ENCODE measurements at places on chromosomes 7 and 10.

DNA sequence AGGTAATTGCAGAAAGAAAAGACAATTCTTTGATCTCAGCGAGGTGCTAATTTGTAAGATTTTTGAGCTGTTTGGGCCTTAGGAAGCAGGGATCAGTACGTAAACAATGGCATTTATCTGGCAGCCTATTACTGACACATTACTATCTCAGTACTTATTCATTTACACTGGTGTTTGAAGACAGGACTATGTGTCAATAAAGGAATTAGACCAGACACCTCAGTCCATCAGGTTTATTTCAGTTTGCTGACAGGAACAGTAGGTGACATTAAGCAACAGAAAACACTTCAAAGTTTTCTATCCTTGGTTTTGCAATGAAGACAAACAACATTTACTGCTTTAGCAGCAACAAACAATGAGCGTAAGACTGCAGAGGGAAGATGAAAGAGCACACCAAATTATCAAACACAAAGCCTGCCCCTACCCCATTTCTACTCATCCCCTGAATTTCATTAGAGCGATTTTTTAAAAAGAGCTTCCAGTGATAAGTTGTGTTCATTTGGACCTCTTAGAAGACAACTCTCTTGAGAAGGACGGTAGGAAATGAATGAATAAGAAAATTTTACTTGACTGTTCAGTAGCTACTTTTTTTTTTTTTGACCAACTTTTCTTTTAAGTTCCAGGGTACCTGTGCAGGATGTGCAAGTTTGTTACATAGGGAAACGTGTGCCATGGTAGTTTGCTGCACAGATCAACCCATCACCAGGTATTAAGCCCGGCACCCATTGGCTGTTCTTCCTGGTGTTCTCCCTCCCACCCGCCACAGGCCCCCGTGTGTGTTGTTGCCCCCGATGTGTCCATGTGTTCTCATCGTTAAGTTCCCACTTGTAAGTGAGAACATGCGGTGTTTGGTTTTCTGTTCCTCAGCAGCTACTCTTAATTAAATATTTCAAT, 138.8 kb downstream of the DKK1 start:
- DNase-seq: no peak

DNA sequence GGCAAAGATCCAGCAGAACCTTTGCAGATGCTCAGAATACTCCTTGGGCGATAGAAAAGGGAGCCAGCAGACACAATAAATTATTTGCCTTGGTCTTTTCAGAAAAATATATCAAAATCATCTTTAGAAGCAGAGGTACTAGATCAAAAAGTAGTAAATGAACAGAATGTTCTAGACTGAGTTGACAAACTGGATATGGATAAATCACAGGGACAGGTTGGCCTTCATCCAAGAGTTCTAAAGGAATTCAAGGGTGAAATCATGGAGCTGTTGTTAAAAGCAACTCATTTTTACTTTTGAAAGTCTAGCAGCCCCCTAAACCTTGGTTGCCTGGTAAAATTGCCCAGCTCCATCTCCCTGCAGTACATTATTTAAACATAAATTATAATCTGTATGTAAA, 99.1 kb downstream of the PLCE1 start:
- no peak for DNase-seq

- peak; percentile 73 for DNase-seq
Measured at GRCh38 chr10:32459051-32459698, 13.2 kb downstream of the CCDC7 start.

GRCh38 chr10:102113261-102113955, 6.8 kb downstream of the LDB1 start:
- no peak for DNase-seq

- no peak for DNase-seq
Measured at GRCh38 chr10:112720178-112720577, 229.9 kb upstream of the TCF7L2 start.

- no peak for DNase-seq
Measured at GRCh38 chr10:108601851-108602250, 1321.5 kb downstream of the XPNPEP1 start.

- no peak for DNase-seq
Measured at GRCh38 chr7:91357379-91357778, 93.1 kb downstream of the FZD1 start.

DNA sequence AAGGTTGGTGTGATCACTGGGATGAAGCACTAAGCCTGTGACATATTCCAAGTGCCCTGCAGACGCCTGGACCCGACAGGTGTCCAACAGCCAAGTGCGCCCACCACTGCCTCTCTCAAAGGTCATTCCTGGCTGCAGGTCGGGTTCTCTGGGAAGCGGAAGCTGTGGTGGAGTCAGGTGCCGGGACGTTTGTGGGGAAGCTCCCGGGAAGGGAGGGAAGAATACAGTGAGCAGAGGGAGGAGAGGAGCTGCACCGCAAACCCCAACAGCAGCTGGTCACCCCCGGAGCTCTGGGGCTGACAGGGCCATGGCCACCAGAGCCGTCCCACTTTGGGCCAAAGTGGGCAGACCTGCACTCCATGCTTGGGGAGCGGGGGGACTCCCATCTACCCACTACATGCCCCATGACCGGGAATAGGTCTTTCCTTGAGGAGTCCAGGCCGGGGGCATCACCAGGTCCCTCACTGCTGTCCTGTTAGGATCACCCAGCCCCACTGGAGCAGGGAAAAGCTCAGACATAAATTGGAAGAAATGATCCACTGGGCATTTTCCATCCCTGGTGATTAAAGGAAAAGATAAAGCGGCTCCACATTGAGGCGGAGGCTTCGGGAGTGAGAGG, 84.5 kb upstream of the PPP2R2D start:
- no peak for DNase-seq

- DNase-seq: no peak
Measured at GRCh38 chr7:55248526-55248925, 116.6 kb upstream of the LANCL2 start.

Measured in CD4-positive, alpha-beta T cell treated with Interleukin-12 subunit alpha and Interleukin-12 subunit beta, for 1 hour (primary cell).